Kidney capillary endothelial cell (primary cell): ENCODE measurements at places on chromosomes 12 and 14.

- no peak for DNase-seq
Measured at GRCh38 chr12:47078733-47079467, 521 bp upstream of the PCED1B start.

- no peak for DNase-seq
Measured at GRCh38 chr12:6215932-6216494, 15.8 kb downstream of the CD9 start.

GRCh38 chr14:92923744-92924103 is 774 bp downstream of the CHGA start:
- no peak for DNase-seq

- no peak for DNase-seq
Measured at GRCh38 chr12:78040111-78040510, 209.4 kb downstream of the NAV3 start.

DNA sequence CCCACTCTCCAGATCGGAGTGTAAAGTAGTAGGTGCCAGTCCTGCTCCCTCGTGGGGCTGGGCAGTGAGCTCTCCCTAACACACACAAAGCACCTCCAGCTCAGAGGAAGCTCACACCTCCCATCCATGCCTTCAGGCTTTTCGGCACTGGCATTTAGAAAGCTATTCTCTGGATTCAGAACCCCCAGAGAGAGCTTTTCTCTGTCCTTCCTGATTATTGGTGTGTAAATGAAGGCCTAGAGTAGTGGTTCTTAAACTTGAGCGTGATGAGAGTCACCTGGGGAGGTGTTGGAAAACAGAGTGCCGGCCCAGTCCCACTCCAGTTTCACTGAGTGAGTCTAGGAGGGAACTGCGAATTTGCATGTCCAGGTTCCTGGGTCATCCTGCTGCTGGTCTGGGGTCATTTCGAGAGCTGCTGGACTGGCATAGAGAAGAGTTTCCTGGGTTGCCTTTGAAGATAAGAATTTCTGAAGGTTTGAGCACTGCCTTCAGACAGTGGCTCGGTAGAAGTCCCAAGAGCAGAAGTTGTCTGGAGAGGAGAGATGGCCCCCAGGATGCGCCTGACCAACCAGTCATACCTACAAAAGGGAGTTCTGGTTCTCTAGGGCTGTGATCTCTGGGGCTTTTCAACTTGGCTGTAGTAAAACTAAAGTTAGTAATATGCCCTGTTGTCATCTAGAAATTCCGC is 15.1 kb downstream of the CD9 start:
- DNase-seq, result no peak

DNA sequence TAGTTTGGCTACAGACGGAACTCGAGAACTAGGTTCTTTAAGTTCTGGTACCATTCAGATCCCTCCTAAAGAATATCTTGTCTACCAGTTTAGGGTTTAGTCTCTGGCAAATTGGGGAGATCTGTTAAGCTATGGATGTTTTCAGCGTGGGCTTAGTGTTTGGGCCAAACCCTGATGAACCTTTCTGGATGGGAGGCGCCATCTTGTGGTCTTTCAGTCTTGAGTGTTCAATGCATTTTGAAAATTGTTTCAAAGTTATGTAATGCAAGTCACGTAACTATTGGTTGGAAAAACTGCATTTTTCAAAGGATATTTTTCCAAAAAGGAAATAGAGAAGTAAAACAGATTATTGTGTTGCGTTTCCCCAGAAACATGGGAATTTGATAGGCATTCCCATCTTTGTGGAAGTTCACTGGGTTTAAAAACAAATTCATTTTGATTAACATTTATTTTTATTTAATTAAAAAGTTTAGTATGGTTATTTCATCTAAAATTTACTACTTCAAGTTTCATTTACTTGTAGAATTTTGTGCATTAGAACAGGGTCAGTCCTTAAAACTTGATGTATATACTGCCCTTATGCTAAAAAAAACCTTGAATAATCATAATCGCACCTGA is 169.0 kb downstream of the PRIMA1 start:
- DNase-seq, result peak; percentile 44

DNA sequence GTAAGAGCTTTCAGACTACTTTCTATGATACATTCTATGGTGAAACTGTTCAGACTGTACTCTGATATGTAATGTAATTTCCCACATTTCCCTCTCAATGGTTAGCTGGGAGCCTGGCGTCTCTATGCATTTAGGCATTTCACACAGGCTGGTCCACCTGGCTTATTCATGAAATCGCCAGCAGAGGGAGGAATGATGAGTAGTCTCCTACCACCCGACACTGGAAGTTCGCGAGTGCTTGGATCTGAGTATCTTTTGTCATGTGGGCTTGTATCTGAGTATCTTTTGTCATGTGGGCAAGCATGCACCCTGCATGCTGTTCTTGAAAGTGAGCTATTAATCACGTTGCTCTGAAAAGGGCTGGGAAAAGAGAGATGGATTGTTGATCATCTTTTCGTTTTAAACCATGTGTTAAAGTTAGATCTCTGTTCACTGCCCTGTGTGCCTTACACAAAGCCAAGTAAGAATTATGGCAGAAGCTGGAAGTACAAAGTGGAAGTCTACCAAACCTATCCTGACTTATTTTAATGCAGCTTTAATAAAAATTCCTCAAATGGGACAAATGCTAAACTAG is 235.0 kb downstream of the ATP23 start:
- DNase-seq, result peak; percentile 36
